ENCODE measurements at places on chromosomes 5 and 9.

DNA sequence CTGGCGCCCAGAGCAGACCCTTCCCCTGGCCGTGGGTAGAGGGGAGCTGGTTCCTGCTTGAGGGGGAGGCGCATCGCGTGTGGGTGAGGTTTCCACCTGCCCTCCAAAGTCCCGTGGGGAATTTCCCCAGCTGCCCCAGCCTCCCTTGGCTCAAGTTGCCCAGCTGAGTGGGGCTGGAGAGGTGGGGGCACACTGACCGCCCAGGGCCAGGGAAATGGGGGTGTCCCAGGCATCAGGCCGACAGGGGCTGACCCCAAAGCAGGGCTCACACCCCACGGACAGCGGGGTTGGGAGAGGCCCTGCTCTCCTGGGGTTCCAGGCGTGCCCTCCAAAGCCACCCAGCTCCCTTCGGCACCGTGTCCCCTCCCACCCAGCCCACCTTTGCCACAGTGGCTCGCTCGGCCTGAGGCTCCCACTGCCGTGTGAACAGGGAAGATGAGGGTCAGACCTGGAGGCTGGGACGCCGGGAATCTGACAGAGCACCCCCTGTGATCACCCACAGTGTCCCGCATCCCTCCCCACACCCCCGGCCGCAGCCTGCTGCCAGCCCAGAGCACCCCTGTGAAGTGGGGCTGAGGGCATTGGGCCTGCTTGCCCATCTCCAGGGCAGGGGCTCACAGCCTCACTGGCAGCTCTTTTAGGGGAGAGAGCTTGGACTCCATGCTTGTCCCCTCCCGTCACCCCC, 933 bp upstream of the EGFL7 start:
- no peak for DNase-seq

DNA sequence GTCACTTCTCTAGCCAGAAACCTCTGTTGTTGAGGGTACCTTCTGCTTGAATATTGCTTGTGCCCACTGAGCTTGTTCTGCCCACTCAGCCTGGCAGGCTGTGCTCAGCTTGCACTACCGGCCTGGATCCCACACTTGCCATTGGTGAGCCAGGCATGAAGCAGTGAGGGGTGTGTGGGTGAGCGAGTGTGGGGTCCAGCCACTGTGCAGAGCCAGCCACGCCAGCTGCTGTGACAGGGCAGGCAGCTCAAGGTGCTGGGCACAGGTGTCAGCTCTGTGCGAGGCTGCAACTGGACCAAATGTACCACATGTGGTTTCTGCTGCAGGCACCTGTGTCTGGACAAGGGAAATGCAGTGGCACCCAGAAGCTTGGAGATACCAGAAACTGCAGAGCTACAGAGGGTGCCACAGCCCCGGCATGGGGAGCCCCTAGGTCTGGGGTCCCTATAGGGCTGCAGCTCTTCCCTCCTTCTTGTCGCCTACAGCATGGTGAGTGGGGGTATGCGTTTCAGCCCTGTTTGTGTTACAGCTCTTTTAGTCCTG, 305.1 kb upstream of the RIOK2 start:
- no peak for DNase-seq

GRCh38 chr5:177524941-177525655, 8.3 kb upstream of the DDX41 start:
- no peak for DNase-seq

DNA sequence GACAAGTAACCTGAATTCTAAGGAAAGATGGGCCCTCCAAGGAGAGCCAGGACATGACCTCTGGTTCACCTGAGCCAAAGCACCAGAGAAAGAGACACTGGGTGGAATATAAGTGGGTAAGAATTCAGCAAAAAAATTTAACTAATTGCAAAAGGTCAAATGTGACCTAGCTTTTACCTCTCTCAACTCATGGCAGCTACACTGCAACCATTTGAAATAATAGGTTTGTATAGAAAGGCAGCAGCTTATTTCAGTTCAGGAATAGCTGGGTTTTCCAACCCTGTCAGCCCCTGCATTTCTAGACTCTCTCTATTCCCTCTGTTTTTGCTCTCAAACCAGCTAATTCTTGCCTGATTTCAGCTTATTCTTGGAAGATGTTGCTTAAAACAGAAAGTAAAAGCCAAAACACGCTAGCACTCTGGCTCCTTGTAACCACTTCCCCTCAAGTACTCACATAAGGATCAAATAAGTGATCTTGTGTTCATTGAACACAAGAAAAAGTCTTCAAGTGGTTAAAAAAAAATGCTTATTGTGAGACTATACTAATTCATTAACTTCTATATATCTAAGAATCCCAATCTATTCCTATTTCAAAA, 101.1 kb upstream of the NR4A3 start:
- DNase-seq, result peak; percentile 1

- DNase-seq, result no peak
Observed at GRCh38 chr9:8401961-8402705, 602.6 kb upstream of the DMAC1 start.

GRCh38 chr5:165163861-165164260, 1658.4 kb downstream of the MAT2B start:
- no peak for DNase-seq

GRCh38 chr9:83537331-83538171, 650 bp downstream of the FRMD3 start:
- DNase-seq, result no peak

- no peak for DNase-seq
Observed at GRCh38 chr5:51961154-51961562, 577.9 kb downstream of the ISL1 start.

DNA sequence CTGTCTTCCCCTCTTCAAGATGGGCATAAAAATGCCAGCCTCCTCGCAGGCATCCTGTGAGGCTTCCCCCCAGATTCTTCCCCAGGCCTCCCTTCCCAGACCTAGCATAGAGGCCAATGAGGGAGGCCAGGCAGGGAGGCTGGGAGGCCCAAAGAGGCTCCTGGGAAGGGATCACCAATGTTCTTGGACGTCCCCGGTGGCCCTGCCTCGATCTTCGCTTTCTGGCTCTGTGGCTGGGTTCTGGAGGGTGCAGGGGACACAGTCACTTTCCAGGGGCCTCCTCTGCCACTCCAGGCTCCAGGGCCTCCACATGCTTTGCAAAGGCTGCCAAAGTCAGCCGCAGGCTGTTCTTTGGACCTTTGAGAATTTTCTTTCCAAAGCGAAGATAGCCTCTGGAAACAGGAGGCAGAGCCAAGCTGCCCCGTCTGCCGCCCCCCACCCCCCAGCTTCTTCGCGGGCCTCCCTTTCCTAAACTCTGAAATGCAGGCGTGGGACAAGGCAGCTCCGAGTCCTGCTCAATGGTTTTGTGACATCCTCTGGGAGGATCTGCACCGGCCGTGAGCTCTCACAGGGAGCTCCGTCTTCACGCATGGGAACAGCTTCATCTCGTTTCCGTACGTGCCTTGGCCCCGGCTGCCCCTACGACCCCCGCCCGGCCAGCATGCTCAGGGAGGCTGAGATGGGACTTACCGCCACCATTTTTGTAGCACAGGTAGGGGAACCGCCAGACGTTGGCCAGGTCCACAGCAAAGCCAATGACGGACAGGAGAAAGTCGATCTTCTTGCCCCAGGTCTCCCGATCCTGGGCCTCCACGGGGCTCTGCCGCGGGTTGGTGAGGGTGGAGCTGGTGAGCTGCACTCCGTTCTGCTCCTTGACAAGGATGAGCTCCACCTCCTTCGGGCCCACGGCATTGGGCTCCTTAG, 2.8 kb downstream of the SLC6A3 start:
- no peak for DNase-seq

DNA sequence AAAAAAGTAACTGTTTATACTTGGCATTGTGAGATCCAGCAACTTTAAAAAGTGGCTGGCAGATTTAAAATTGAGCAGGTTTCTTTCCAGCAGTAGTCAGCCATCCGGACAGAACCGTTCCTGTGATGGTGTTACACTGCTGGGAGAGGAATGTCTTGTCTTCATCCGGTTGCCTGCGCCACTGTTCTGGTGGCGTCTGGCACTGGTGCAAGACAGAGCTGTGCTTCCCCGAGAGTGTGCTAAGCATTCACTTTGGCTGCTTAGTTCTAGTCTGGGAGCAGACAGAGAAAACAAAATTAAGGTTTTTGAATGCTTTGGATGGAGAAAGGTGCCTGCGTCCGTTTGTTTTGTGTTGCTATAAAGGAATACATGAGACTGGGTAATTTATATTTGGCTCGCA, 35.5 kb upstream of the CREBRF start:
- no peak for DNase-seq

GRCh38 chr5:37665272-37665671, 174.6 kb downstream of the GDNF start:
- DNase-seq, result peak; percentile 67

- DNase-seq, result no peak
Observed at GRCh38 chr5:132640613-132641012, 17.4 kb upstream of the IL13 start.

- DNase-seq, result no peak
Observed at GRCh38 chr9:123121457-123121856, 88.0 kb downstream of the GPR21 start.

GRCh38 chr5:97601651-97602050, 418.6 kb upstream of the RIOK2 start:
- DNase-seq, result no peak

GRCh38 chr5:113271745-113272454, 162.9 kb downstream of the TSSK1B start:
- DNase-seq, result no peak

DNA sequence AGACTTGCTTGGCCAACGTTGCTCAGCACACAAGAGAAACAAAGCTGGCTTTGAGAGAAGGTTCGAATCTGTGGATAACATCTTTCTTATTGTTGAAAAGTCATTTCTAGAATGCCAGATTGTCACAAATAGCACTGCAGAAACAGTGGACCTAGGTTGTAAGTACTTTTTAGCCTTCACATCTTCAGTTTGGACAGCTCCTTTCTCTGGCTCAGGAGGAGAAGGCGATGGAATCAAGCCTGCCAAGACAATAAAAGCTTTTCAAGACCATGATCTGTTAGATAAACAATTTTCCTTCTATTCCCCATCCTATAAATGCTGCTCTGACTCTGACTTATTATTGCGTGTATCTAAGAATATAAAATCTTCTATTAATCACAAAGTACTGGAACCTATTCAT, 615.2 kb upstream of the SEMA6A start:
- no peak for DNase-seq

DNA sequence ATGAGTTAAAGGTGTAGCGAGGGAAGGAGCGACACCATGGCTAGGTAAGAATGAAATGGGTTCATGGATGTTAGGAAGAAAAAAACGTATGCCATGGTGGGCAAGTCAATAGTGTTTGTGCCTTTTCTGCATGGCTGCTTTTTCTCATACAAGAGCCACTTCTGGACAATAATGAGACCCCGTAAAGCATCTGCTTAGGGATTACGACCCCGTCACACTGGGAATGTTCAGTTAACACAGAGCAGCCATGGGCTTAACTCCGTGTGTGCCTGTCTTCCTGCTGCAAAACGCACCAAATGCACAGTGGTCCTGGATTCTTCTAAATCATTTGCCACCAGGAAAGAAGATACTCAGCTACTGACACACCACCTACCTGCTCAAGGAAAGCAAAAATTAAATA, 81.8 kb downstream of the NFIB start:
- DNase-seq, result no peak

DNA sequence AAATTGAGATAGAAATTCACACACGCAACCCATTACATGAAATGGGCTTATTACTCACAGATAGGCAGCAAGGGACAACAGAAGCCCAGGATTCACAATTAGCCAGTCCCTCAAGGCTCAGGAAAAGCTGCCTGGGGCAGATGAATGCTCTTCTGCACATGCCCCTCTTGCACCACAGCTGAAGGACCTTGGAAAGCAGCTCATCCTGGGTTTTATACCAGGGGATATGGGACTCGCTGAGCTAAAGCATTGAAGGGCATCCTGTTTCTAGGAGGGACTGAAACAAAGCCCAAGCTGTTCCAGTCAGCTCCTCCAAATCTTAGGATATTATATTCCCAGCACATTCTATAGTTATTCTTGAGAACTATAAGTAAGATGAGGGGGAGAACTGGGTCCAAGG, 15.7 kb upstream of the TTC1 start:
- DNase-seq, result no peak

GRCh38 chr9:127786773-127787104, 905 bp downstream of the CDK9 start:
- no peak for DNase-seq

- DNase-seq, result no peak
Observed at GRCh38 chr9:134929193-134930158, 11.8 kb upstream of the FCN1 start.

GRCh38 chr5:170576602-170577535, 73.0 kb downstream of the KCNIP1 start:
- DNase-seq, result no peak

GRCh38 chr5:175464074-175464941, 14.1 kb upstream of the SFXN1 start:
- peak; percentile 32 for DNase-seq

- DNase-seq, result no peak
Observed at GRCh38 chr9:122221183-122221811, 7.5 kb downstream of the LHX6 start.

- no peak for DNase-seq
Observed at GRCh38 chr5:13188371-13188770, 756.1 kb downstream of the DNAH5 start.

DNA sequence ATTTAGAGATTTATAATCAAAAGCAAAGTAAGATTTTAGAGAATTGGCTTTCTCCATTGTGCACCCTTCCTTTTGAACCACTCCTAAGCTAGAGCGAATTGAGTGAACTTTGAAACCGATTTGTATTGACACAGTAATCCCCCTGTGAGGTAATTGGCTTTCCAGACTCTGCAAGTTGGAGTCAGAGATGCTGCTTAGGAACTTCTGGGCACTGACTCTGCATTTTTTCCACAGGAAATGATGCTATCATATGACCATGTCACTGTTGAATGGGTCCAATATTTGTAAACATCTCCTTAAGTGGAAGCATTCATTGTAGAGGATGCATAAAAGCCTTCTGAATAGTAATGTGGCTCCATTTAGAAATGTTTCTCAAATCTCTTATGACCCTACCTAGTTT, 394.4 kb upstream of the ZNF608 start:
- no peak for DNase-seq

DNA sequence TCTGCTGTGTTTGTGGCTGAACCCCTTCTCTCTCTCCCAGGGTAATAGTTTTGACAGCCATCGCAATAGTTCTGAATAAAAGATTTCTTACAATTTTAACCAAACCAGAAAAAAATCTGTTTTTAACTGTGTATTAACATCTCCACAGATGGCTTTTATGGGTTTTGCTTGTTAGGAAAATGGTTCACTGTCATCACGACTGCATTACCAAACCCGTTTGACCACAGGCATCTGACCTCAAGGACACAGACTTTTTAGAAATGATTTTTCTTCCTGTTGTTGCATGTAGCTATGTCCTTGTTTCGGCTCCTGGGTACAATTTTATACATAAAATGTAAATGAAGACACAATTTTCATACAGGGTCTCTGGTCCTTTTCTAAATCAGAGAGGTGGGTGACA, 316.1 kb downstream of the IRX1 start:
- no peak for DNase-seq

GRCh38 chr5:114830114-114830513, 339.6 kb downstream of the TRIM36 start:
- no peak for DNase-seq

All from amniotic epithelial cell (primary cell).